Activated CD4-positive, alpha-beta T cell treated with anti-CD3 and anti-CD28 coated beads, Interleukin-2, amount 50 U/mL, for 24 hours (primary cell): ENCODE measurements at places on chromosomes 12 and 14.

DNA sequence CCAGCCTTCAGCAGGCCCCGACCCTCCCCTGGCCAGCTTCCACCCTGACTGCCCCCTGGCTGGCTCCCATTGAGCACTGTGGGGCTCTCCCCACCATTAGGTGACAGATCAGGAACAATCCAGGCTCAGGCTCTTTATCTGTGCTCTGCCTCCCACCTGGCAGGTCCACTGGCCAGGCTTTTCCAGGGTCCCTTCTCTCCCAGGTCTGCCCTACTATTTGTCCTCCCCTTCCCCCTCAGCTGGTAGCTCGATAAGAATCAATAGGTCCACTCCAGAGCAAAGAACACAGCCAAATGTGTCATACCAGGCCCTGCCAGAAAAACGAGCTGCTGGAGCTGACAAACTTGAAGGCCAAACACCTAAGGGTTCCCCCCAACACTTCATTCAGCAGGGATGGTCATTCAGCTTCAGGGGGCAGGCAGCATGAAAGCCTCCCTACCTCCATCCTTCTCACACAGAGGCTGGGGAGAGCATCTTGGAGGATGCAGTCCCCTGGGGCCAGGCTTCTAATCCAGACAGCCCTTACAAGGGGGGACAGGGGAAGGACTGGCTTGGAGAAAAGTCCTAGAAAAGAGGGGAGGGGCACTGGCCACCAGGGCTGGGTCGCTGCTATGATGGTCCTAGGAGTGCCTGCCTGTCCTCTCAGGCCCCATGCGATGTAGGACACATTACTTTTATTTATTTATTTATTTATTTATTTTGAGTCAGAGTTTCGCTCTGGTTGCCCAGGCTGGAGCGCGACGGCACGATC, 1.9 kb upstream of the KRT18 start:
- no peak for DNase-seq

- DNase-seq: no peak
Measured at GRCh38 chr14:74549588-74549987, 56.0 kb downstream of the ISCA2 start.

DNA sequence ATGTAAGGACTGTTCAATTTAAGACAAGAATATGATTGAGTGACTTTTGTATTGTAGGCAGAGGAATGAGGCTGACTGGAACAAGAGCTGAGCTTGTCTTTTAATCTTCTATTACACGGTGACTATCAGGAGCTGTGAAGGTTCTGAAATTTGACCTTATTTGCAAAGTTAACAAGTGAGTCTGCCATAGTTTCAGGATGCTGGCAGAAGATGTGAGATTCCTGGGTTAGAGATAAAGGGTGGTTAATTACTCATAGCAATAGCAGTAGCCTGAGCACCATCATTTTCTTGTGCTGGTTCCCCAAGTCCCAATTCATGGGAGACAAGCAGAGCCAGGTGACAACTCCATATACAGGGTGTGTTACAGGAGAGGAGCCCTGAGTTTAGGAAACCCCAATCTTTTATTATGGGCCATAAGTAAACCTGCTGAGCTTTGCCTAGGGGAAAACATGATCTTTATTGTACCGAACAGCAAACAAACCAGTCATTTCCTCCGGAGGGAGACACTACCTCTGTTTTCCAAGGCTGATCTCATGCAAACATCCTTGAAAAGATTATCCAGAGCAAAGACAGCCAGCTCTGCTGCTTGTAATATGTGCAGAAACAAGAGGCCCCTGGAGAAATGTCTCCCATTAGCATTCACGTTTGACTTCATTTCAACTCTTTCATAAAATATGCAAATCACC, 51.7 kb upstream of the DDX11 start:
- no peak for DNase-seq

DNA sequence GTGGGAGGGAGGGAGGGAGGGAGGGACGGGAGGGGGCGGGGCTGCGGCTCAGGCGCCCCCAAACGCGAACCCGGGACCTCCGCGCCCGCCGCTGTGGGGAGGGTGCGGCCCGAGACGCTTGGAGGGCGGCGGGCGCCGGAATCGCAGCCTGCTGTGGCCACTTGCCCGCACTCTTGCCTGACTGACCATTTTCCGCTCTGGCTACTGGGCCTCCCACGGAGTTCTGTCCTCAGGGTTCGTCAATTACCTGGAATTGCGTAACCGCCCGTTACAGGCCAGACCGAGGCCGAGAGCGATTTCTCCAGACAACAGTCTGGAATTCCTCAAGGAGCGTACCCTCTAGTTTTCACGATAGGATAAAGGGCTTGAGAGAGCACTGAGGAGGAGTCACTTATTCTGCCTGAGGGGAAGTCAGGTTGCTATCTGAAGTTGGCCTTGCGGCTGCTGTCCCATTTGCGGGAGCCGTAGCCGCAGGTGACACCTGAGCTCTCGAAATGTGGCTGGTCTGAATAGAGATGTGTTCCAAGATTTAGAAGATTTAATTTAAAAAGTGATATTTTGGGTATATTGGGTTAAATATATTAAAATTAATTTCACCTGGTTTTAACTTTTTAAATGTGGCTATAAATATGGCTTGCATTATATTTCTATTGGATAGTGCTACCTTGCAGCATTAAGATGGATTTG, 446 bp upstream of the ZNF641 start:
- peak; percentile 12 for DNase-seq

DNA sequence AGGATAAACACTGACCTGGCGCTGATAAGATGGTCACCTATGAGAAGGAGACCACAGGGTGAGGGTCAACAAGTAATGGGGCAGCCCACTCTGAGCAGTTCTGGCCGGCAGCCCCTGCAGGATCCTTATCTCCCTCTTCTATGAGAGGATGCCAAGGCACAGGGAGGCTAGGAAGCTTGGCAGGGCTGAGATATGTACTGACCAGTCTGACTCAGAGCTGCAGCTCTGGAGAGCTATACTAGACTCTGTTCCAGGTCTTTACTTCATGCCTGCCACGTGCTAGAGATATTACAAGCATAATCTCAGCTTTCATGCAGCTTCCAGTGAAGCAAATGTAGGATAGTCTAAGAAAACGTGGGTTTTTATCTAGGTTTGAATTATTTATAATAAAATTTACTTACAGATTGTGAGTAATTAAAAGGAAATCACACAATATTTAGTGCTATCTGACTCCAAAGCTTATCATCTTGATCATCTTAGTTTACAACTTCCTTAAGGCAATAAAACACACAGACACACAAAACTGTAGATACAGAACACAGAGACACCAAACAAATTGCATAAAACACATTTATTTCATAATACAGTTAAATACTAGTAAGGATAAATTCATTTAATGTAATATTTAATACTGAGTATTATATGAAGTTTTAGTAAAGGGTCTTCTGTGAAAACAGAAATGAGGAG, 32.3 kb downstream of the GIT2 start:
- no peak for DNase-seq

GRCh38 chr12:113996026-113996425, 29.9 kb upstream of the RBM19 start:
- no peak for DNase-seq

DNA sequence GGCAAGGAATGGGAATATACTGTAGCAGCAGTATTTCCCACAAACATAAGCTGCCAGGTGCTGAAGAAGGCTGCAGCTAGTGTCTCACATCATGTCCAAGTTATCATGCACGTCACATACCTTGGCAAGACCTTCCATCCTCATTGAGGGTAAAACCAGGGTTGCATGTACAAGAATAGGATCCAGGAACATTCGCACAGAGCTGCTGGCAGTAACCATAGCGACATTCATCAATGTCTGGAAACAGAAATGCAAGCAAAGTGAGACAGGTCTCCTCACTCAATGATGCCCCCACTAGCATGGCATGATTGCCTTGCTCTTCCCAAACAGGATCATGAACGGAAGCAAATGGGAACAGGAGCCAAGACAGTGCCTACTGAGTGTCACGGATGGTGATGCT, 23.8 kb upstream of the TC2N start:
- DNase-seq: no peak

GRCh38 chr12:56766535-56766934, 3.4 kb downstream of the HSD17B6 start:
- no peak for DNase-seq

- DNase-seq: no peak
Measured at GRCh38 chr14:35149239-35149638, 26.9 kb downstream of the PRORP start.

- no peak for DNase-seq
Measured at GRCh38 chr12:113173081-113173698, 12.1 kb downstream of the DDX54 start.

GRCh38 chr12:54006559-54007220, 2.1 kb upstream of the HOXC8 start:
- DNase-seq: no peak

DNA sequence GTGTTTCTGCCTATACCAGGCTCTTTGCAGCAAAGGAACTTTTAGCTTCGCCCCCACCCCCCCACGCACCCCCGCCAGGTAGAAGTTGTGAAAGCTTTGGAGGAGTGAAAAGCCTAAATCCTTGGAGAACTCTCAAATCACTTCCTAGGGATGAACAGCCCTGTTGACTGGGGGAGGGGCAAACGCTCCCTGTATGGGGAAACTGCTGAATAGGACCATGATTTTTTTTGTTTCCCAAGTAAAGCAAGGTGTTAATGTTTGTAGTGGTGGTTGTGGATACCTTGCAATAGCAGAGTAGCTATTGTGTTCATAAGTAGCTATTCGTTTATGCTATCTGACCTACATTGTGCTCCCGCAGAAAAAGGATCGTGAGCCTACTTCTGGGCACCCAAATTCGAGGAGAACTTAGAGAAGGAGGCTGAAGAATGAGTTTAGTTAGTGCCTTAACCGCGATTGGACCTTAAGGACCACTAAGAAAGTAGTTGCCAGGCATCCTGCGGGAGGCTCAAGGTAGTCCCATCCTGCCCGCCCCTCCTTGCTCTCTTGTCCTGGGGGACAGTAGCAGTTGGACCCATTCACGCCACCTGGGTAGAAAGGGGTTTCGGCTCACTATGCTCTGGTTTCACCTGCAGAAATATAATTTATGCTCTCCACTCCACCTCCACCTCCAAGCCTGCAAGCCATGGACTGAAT, 901 bp upstream of the NFKBIA start:
- DNase-seq: no peak

GRCh38 chr12:96861656-96862055, 45.4 kb upstream of the NEDD1 start:
- DNase-seq: no peak

GRCh38 chr14:62053188-62053587, 291.0 kb downstream of the SNAPC1 start:
- DNase-seq: no peak

DNA sequence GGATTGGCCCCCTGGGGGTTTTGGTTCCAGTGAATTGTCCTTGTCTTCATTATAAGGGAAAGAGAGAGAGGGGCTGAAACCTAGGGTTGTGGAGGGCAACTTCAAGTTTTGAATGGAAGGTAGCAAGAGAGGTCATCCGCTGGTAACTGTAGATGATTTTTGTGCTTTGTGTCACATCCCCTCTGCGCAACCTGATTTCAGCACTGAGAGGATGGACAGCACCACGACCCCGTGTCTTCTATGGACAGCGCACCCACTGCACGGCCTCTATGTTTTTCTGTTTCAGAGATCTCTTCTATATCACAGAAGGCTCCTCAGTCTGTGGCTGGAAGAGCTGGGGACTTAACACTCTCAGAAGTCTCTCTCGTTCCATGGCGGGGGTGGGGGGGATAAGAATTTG, 127.0 kb upstream of the RPH3A start:
- DNase-seq: no peak

GRCh38 chr12:41224066-41224465, 35.9 kb downstream of the PDZRN4 start:
- DNase-seq: no peak

DNA sequence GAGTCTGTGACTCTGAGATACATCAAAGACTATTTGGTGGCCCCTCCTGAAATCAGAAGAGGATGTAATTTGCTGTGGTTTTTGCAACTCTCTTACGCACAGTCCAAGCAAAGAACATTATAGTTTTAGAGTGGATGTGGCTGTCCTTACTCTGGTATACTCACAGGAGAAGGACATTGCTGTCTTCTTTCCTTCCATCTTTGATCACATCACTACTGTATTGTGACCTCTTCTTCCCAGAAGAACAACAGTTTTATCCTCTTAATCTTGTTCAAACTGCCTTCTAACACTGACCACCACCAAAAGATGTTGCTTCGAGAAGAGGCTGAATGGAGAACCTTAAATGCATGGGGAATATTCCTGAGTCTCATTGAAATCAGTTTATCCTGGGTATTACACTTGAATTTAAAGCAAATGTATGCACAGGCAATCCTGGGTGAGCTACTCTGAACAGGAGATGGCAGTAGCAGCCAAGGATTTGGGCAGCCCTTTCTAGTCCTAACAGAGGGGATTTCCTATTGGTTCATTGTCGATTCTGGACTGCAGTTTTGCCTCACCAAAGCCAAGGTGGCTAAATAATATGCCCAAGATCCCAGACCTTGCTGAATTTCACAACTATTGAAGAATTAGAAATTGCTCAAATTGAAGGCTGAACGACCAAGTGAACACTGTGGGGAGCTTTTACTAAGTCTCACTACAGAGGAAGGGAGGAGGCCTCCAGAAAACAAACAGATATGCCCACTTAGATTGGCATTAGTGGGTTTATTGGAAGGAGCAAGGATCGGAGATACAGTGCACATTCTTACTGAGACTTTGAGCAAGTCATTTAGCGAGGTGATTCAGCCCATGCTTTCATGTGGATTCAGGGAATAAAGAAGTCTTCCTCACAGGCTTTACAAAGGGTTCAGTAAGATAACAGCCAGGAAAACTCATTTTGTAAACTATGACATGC, 282.8 kb downstream of the PAWR start:
- no peak for DNase-seq

DNA sequence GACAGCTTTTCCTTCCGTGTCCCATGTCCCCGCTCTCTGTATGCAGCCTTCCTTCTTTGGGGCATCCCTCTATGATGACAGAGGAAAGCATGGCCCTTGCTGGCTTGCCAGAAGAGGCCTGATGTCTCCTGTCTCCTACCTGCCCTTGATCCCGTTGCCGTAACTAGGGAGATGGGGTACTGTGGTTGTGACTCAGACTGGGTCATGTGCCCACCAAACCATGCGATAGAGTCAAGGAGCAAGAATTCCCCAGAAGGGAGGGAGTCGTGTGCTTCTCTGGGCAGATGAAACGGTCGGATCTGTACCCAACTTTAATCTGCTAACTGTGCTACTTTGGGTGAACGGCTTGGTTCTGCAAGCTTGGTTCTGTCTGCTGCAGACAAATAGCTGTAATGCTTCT, 99.1 kb upstream of the DYNC1H1 start:
- no peak for DNase-seq
